ENCODE measurements at places on chromosomes 13 and 19. TPM values are rescaled to one million over a fixed set of nuclear protein-coding genes. Genes with fewer than 3 reads are reported as not detected.

Gene CEACAM7
- 5.7 TPM for total RNA-seq

Gene PSG3
- not detected for total RNA-seq

Gene CRX
- not detected for total RNA-seq

Gene SLC25A23
- 61.7 TPM for total RNA-seq

Gene MAMSTR
- total RNA-seq = 4.2 TPM

Gene NR1H2
- total RNA-seq = 213 TPM

Measured in gastrocnemius medialis (tissue), 4 donors.